Activated CD4-positive, alpha-beta T cell treated with anti-CD3 and anti-CD28 coated beads for 1 hour (primary cell): ENCODE measurements at places on chromosomes 12 and 14.

DNA sequence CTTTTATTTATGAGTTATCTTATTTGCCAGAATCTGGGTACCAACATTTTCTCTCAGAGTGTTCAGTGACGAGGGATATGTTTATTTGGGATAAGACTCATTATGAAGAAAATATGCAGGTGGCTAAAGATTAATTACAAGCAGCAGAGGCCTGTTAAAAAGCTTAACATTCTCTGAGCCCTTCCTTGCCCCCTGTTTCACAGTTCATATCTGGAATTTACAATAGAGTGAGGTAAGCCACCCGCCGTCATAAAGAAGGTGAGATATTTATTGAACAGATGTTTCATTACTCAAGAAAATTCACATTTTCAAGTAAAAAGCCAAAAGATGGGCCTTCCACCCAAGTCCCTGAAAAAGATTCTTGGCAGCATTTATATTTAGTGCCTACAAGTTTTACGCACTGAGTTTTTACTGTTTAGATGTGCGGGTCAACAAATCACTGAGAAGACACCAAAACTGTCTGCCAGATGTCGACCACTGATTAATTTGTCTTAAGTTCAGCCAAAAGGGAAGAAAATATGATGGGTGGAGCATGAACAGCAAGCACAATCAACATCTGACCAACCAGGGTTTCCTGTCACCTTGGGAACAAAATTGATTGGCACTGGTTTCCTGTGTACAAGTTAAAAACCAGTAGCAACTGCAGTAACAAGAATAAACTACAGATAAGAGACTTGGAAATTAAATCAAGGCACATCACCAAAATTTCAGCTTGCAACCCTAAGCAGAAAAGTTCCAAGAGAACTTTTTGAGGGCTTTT is 85.5 kb upstream of the PTPRB start:
- DNase-seq = no peak

GRCh38 chr12:75692876-75693275 is 181.5 kb upstream of the KRR1 start:
- no peak for DNase-seq

DNA sequence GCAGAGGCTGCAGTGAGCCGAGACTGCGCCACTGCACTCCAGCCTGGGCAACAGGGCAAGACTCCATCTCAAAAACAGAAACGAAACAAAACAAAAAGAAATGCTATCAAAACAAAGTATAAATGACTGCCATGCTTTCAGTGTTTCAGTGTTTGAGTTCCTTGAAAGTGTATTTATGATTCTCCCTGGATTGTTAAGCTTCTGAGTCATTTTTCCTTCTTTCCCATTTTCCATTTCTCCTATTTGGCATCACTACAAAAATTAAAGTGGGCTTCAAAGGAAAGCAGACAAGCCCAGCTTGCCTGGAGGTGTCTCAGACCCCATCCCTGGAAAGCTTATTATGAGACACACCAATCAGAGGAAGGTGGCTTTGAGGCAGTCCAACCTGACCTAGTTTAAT is 35.1 kb downstream of the NIN start:
- DNase-seq = no peak

GRCh38 chr14:100557658-100558057 is 29.6 kb downstream of the BEGAIN start:
- DNase-seq = no peak

GRCh38 chr14:66643344-66643743 is 135.4 kb downstream of the GPHN start:
- DNase-seq = no peak

DNA sequence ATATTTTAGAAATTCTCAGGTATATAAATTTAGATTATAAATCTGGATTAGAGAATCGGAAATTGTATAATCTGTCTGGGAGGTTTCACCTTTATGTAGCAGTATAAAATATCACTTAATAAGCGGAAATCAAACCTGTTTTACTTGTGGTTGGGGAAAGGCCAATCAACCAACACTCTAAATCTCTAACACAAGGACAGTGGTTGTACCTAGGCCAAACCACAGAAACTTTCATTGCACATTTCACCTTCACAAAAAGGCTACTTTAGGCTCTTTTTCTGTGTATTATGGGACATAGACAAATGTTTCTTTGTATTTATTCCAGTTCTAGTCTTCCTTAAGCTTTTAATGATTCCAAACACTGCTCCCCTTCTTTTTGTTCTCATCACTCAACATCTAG is 19.8 kb downstream of the ERH start:
- DNase-seq = no peak

DNA sequence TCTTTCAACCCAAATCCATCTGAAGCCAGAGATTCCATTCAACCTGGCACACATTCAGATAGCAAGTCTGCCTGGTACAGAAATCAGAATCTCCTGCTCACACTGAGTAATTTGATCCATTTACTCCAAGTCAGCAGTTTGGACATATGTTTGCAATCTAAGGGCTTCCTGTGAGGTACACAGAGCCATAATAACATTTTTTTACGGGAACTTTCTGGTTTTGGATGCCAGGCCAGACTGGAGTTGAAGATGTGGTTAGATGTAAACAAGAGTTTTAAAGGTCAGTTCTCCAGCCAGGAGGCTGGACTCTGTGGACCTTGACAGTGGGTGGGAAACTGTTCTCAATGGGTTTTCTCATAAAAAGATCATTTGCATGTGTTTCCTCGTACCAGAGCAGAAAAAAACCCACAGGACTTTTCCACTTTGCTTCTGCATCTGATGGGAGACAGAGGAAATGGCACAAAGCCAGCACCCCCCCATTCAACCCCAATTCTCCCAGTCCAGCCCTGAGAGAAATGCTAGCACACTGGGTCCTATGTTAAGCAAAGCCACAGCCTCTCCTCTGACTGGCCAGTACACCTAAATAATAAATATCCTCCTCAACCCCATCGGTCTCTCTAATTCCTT is 17.7 kb upstream of the TSPAN11 start:
- no peak for DNase-seq

- no peak for DNase-seq
Measured at GRCh38 chr14:101972126-101972866, 7.9 kb downstream of the DYNC1H1 start.

GRCh38 chr14:101175731-101176534 is 272.4 kb upstream of the RTL1 start:
- no peak for DNase-seq

DNA sequence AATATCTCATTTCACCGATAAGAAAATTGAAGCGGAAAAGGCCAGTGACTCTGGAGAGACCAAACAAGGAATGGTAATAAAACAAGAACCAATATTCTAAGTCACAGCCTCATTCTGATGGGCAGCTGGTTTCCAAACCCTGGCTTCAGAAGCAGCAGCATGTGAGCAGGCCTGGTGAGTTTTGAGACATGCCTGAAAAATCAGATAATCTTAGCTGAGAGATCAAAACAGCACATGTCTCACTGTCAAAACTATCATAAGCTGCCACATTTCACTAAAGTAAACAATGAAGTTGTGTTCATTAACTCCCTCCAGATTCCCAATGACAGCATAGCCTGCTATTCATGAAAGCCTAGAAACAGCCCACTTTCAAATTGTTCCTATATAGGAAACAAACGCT is 36.5 kb downstream of the CIT start:
- DNase-seq = no peak

GRCh38 chr14:77003960-77004710 is 24.4 kb downstream of the IRF2BPL start:
- DNase-seq = no peak

- no peak for DNase-seq
Measured at GRCh38 chr14:64515053-64515452, 10.5 kb downstream of the ZBTB1 start.

DNA sequence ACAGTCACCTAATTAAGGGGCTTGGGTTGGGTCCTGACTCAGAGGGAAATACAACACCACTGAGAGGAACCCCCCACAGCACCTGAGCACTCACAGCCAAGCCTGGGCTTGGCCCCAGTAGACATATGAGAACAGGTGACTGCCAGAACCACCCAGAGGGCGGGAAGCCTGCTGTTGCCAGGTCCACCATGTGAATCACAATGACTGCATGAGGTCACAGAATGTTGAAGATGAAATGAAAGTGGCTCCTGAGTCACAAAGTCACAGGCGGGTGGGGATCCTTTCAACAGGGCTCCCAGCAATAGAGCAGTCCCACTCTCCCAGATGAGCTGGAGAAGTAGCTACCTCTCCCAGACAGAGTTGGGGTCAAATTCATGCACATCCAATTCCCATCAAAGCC is at the start of gene LRRC74A:
Gene LRRC74A, plus strand, starts transcription at position 287 of the 400 bp plus-strand sequence. CDS start 290 bp downstream, outside the sequence.
- no peak for DNase-seq

- DNase-seq = no peak
Measured at GRCh38 chr12:95529693-95530225, 21.5 kb downstream of the USP44 start.

GRCh38 chr12:87266305-87266704 is 762.9 kb downstream of the C12orf50 start:
- DNase-seq = no peak

DNA sequence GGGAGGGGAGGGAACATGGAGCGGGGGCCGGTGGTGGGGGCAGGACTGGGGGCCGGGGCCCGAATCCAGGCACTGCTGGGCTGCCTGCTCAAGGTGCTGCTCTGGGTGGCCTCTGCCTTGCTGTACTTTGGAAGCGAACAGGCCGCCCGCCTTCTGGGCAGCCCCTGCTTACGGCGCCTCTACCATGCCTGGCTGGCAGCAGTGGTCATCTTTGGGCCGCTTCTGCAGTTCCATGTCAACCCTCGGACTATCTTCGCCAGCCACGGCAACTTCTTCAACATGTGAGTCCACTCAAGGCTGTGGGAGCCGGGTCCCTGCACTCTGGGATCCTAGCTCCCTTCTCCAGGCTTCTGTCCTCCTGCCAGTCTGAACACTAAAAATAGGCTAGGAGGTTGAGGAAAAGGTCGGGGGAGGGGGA is 1.1 kb downstream of the FITM1 start:
- DNase-seq = no peak

DNA sequence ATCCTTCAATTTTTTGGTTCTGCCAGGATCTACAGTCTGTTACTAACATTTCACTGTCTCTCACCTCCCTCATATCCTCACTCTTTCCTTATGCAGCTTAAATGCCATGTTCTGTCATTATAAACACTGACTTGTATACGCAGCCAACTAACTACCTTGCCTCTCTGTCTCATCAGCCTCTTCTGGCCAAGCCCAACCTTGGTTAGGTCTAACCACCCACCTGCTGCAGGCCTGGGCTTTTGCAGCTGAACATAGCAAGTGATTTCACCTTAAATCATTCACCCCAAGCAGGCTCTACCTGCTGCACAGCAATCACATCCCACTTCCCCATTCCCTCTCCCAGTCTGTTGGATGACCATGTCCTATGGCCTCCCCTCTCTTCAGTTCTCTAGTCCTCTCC is 91.5 kb downstream of the GTF2A1 start:
- no peak for DNase-seq

DNA sequence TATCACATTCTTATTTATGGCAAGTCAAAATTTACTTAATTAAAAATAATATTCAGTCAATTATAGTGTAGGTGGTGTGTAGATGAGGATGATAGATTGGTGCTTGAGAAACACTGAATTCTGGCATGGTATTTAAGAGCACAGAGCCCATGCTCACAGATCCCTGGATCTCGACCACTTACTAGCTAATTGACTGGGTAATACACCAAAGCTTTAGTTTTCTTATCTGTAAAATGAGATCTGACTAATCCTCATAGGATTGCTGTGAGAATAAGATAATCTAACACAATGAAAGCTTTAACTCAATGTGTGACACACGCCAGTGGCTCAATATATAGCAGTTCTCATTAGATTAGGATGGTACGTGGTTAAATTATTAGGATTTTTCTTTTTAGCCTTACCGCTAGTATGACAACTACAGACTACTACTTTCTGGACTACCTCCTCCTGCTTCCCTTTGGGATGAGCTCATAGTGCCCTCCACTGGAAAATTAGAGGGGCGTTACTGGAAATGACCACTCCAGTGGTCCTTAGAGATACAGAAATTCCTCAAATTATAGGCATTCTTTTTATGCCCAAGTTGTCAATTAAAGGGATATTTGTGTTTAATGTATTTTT is 482.8 kb upstream of the TBX3 start:
- DNase-seq = no peak

- DNase-seq = no peak
Measured at GRCh38 chr14:85466678-85467077, 63.3 kb upstream of the FLRT2 start.

DNA sequence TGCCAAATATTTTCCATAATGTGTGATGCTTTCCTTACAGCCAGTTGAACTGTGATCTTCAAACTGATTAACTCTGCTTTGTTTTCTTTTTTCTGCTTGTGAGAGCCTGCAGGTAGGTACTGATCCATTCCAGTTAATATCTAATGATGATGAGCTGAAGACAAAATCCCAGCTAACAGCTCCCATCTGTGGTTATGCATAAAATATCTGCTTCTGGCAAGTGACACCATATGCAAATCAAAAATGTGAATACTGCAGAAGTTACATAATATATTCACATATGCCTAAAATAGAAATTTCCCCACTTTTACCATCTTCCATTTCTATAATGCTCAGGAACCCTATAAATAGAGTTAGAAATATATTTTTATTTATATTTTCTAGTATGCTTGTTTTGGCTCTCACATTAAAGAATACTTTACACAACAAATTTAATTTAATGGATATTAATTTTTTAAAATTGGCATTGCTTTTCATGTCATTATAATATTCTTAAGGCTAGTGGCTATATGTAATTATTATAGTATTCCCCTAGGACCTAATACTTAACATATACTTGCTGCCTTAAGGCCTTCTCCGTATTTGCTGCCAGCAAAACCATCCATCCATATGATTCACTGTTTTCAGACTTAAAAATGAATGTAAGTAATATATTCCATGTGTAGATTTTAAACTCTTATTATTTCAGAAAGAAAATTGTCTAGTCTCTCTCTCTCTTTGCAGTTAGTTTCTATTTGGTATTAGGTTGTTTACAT is 83.8 kb downstream of the CCER1 start:
- DNase-seq = no peak

GRCh38 chr12:89980236-89980635 is 271.6 kb upstream of the ATP2B1 start:
- no peak for DNase-seq

- no peak for DNase-seq
Measured at GRCh38 chr12:131203666-131204415, 250.1 kb downstream of the ADGRD1 start.

DNA sequence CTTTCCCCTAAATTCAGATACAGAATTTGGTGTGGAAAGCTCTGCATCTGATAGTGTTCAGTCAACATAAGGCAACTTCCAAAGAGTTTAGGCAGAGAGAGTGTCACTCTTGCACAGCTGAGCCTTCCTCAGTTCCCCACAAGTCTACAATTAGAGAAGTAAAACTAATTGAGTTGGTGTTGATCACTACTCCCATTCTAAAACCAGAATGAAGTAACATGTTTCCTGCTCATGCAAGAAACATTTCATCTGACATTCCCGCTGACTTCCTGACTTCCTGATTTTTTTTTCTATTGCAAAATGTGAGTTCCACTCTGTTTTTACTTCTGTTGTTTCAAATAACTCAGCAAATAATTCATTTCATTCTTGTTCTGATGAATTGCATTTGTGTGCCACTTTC is 271.0 kb downstream of the ALG10B start:
- no peak for DNase-seq

GRCh38 chr12:26963413-26963812 is 25.1 kb downstream of the FGFR1OP2 start:
- DNase-seq = no peak

GRCh38 chr14:95025218-95025617 is 132.1 kb downstream of the DICER1 start:
- no peak for DNase-seq
